ENCODE measurements at places on chromosomes 6 and 20.

- no peak for DNase-seq
These were observed 100.8 kb upstream of the NEDD9 start for GRCh38 chr6:11333132-11333849.

- no peak for DNase-seq
These were observed 70.8 kb upstream of the AHI1 start for GRCh38 chr6:135568379-135568778.

- DNase-seq, result no peak
These were observed 79.0 kb downstream of the PSMG4 start for GRCh38 chr6:3337521-3338350.

DNA sequence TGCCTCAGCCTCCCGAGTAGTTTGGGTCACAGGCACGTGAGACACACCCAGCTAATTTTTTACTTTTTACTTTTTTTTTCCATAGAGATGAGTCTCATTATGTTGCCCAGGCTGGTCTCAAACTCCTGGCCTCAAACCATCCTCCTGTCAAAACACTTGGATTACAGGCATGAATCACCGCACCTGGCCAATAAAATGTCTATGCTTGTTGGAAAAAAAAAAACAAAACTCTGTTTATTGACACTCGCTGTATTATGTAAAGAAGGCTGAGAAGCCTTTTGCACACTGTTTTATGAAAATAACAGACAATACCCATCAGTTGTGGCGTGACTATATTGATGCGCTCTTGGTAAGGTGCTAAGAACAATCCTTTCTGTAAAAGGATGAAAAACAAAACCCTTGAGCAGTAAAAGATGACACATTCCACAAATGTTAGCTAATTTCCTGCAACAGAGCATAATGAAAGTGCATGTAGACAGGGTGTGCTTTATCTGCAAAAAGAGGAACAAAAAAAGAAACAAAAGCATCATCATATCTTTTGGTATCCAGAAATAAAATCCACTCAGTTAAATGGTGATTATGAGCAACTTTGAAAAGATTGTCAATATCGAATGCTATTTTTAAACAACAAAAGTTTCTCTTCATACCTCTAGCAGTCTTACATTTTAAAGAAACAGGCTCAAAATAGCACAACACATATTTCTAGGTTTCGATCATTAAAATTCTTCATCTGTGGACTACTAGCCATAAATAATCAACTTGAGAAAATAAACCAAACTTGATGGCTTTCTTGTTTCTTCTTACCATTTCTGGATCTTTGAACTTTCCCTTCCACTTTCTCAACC, 108.3 kb upstream of the PHACTR1 start:
- DNase-seq, result no peak

DNA sequence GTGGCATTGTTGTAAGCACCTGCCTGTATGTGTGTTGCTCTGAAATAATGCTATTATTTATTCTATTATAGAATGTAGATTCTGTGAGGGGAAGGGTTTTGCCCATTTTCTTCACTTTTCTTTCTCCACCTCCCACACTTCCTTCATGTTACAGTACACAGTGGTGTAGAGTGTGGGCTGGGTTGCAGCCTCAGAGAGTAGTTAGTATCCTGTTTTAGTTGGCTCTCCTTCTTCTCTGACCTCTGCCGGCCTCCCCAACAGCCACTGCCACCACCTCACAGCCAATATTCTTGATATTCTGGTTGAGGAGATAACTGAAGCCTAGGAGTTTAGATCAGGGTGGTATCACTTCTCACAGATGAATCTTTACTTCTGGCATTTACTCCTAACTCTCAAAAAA, 143.4 kb downstream of the BCKDHB start:
- DNase-seq, result no peak

- no peak for DNase-seq
These were observed 16.0 kb downstream of the HFE start for GRCh38 chr6:26103141-26103769.

Measured in NCI-H1694 treated with DMSO at 0.1 percent for 48 hours (cell line).